ENCODE measurements at places on chromosomes 1 and 21.

- no peak for DNase-seq
Observed at GRCh38 chr1:1462318-1462966, 9.1 kb upstream of the ATAD3B start.

DNA sequence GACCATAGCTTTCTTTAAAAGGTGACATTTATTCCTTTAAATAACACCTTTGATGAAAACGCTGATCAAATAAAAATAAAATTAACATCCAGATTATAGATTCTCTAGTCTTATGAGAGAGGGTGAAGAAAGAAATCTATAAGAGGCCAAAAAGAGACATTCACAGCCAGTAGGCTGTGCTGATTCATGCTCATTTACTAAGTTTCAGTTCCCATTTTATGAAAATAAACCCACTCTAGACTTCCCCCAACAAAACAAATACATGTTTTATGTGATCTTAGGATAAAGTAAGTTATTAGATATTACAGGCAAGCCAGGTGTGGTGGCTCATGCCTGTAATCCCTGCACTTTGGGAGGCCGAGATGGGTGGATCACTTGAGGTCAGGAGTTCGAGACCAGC, 21.1 kb downstream of the ESRRG start:
- no peak for DNase-seq

DNA sequence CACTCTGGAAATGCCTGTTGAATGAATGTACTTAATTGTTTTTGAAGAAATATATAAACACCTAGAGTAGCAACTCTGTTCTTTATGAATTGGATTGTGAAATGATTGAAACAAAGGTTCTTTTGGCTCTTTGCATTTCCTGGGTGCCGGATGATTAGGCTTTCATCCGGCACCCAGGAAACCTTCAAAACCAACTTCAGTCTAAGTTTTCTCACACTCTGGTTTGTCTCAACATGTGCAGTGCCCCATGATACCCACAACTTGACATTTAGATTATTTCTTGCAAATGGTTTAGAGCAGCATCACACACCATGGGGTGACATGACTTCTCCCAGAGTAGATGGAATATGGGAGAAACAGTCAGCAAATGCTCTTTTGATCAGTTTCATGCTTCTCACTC, 354.9 kb downstream of the BARHL2 start:
- DNase-seq, result no peak

DNA sequence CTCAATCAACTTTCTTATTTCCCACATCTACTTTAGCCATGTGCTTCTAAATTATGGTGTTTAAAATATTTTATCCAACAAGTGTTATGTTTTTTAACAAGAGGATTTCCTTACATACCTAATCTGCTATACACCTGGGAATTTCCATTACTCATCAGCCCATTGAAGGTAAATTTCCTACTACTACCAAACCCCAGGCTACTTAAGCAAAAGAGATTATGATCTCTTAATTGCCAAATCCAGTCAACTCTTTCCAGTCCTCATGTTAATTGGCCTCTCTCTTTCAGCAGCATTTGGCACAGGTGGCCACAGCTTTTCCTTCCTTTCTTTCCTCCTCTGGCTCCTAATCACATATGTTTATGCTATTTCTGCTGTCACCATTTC, 5.1 kb upstream of the C1orf162 start:
- DNase-seq, result no peak

DNA sequence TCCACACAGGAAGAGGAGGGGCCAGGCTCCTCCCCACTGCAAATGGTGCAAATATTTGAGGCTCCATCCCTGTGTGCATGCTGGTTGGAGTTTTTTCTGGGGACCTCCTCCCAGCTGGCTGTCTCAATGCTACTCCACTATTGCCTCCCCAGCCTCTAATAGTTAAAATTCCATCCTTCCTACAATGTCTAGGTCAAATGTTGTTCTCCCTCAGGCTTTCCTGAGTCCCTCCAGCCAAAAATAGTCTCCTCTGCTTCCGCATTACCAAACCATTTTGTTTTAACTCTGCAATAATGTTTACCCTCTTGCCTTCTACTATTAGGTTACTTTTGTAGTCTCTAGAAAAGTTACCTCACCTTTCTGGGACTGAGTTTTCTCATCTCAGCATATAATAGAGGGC, 29.6 kb upstream of the FMO1 start:
- no peak for DNase-seq

- no peak for DNase-seq
Observed at GRCh38 chr21:33299181-33299752, 25.5 kb upstream of the IFNAR1 start.

DNA sequence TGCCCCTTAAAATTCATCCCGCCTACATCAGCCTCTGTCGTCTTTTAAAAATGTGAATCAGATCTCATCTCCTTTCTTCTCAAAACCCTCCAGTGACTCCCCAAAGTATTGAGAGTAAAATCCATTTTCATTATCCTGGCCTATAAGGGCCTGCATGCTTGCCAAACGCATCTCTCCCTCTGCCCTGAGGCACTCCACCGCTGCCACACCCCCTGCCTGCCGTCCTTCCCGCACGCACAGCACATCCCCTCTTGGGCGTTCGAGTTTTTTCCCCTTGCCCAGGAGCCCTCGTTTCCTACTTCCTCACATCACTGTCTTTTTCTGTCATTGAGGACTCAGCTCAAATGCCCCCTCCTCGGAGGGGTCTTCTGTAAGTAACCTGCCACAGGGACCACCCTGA, 53.3 kb upstream of the MTR start:
- DNase-seq, result no peak

- DNase-seq, result no peak
Observed at GRCh38 chr1:58107943-58108342, 438.6 kb downstream of the OMA1 start.

DNA sequence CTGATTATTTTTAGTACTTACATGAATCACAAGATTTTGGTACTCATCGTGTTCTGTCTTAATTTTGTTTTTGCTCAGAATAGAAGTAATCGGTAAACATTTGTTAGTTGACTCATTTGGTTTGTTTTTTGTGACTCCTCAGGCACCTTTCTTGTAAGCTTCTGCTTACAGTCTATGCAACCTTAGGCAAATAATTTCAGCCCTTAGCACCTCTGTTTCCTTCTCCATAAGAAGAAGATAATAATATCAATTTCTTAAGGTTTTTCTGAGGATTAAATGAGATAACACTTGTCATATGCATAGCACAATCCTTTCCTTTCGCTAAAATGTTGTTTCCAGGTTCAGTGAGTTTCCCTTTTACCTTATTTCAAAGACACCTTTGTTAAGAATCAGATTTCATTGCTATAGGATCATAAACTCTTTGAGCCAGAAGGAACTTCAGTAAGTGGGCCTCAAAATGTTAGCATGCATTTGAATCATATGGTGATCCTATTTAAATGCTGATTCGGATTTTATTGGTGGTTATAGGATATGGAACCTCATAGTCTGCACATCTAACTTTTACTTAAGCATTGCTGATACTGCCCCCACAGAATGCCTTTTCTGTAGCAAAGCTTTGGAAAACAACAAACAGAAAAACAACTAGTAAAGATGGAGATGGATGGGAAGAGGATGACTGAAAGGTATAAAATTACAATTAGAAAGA, 272.7 kb upstream of the CACYBP start:
- no peak for DNase-seq

DNA sequence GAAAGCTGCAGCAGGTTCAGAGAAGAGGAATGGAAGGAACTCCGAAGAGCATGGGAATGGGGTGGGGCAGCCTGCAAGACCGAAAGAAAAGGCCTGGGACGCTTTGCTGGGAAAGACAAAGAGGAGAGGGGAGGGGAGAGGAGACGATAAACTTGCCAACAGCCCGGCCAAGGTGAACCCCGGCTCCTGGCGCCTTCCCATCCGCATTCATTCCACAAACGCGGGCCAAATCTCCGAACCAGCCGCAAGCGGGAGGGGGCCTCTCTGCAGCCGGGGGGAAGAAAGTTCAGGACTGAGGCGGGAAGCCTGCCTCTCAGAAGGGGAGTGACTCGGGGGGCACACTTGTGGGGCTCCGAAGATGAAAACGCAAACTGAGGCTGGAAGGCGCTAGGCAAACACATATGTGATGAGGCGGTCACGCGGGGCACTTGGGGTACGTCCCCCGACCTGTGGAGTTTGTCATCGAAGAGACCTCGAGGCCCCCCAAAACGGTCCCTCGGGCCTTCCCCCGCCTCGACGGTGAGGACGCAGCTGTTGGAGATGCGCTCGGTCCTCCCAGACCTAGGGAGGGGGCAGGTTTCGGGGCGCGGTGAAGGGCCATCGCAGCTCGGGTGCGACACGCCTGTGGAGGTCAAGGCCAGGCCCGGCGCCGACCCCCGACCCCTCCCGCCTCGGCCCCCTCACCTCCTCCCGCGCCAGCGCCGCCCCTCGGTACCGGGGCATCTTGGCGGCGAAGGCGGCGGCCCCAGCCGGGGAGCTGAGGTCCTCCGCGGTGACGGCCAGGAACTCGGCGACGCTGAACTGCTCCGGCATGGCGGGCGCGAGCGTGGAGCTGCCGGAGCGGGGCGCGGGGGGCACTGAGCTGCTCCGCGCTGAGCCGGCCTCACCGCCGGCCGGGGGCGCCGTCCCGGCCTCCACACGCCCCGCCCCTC, at the start of gene ASAP3:
ASAP3 (minus strand) TSS at position 859 of the 932 bp plus-strand sequence; CDS start at position 813, 46 bp downstream.
- no peak for DNase-seq

- DNase-seq, result no peak
Observed at GRCh38 chr1:245765230-245766000, 610.6 kb downstream of the KIF26B start.

GRCh38 chr1:8939000-8939265, 6.7 kb upstream of the CA6 start:
- no peak for DNase-seq

DNA sequence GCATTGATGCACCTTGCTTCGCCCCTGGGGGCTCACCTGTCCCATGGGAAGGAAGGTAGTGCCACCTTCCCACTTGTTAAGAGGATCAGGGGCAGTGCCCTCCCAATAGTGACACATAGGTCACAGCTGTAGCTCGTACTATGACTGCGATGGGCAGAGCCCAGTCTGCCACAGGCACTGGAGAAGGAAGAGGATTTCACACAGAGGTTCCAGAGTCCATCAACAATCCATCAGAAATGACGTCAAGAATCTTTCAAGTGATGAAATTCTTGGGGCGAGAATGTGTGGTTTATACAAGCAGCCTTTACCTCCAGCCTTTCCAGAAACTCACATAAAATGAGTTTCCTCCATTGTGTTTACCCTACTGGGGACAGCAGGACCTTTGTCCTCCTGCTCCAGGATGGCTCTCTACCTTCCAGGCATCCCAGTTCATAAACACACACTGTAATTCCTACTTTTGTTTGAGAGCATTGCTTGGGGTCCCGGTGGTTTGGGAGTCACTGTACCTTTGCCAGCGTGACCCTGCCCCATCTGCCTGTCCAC, 260.6 kb upstream of the VAMP3 start:
- DNase-seq, result no peak

GRCh38 chr1:97038410-97038809, 316.8 kb downstream of the PTBP2 start:
- DNase-seq, result no peak

DNA sequence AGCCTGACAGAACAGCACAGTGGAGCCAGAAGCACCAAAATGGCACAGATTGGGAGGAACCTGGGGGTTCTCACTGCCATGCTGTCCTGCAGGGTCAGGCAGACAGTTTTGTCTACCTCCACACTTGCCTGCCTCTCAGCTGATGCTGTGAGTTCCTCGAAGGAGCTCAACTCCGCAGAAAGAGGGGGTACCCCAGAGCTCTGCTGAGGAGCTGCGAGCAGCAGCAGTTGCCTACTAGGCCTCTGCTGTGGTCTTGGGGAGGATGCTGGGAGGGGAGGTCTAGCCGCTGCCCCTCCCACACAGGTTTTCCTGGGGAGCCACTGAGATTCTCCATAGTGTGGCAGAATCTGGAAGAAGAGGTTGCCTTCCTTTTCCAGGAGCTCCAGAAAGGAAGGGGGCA, 192.5 kb downstream of the FOXD2 start:
- DNase-seq, result no peak

- DNase-seq, result no peak
Observed at GRCh38 chr1:33013791-33014190, 22.9 kb downstream of the AK2 start.

GRCh38 chr1:184801503-184801902, 46.8 kb upstream of the EDEM3 start:
- DNase-seq, result no peak

- DNase-seq, result no peak
Observed at GRCh38 chr1:226149806-226150205, 36.7 kb downstream of the ACBD3 start.

GRCh38 chr1:18021242-18021641, 86.4 kb upstream of the IGSF21 start:
- no peak for DNase-seq

- DNase-seq, result no peak
Observed at GRCh38 chr1:207516729-207517128, 20.8 kb downstream of the CR1 start.

GRCh38 chr21:25563361-25564116, 43.7 kb downstream of the MRPL39 start:
- DNase-seq, result no peak

- no peak for DNase-seq
Observed at GRCh38 chr21:30227633-30228404, 11.9 kb upstream of the CLDN8 start.

DNA sequence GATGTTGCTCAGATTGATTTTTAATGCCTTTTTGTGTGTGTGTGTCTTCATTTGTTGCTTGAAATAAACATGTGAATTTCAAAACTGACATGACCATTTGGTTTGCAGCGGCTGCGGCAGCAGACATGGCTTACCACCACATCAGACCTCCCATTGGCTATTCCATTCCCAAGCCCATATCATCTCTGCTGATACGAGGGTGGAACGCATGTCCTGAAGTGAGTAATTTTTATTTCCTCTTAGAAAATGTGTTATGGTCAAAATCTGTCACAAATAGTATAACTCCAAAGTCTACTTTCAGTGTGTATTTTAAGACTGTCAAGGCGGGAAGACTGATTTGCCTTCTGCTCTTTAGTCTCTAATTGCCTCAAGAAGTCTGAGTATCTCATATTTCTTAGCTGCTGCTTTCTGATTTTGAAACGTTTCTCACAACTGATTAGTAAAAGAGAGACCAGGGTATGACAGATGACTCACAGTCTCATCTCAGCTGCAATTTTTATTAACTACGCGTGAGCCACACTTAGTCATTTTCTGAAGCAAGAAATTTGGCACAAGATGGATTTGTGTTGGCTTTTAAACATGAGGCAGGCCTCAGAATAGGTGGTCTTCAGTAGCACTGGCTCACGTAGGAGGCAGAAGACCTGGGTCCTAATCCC, 49.0 kb downstream of the LRRC53 start:
- no peak for DNase-seq

DNA sequence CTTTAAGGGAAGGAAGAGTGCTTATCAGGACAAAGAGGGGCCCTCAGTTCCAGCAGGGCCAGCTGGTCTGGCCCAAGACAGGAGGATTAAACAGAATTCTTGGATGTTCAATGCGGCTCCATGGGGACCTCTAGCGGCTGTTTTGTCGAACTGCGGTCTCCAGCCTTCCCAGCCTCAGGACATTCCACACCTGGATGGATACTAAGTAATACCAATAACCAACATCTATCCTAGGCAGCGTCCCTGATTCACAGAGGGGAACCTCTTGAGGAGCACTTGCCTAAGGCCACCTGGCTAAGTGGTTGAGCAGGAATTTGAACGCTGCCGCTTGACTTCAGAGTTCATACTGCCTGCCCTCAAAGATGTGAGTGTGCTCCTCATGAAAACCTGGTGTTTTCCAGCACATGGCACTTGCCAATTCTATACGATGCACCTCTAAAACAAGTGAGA, 15.5 kb upstream of the CD247 start:
- DNase-seq, result no peak

Data from stimulated activated CD8-positive, alpha-beta memory T cell treated with anti-CD3 and anti-CD28 coated beads, Interleukin-4, amount 100 ng/mL, for 4 hours (primary cell).